Astrocyte (in vitro differentiated cells and primary cell): ENCODE measurements at places on chromosomes 12 and 14.

DNA sequence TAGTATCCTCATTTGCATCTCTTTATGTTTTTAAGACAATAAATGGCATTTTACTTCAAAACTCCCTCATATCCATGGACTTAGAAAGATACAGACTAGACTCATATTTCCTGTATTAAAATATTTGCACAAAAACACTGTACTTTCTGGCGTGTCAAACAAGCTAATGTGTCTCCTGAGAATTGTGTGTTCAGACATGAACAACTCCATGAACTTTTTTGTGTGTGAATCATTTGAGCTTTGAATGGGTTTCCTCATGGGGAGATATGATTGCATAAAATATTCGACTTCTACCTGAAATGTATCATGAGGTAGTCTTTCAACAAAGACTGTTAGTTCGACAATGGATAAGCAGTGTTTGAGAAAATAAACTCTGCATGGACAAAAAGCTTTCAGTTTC lies 58.8 kb downstream of the TMEM30B start:
- no peak for DNase-seq

DNA sequence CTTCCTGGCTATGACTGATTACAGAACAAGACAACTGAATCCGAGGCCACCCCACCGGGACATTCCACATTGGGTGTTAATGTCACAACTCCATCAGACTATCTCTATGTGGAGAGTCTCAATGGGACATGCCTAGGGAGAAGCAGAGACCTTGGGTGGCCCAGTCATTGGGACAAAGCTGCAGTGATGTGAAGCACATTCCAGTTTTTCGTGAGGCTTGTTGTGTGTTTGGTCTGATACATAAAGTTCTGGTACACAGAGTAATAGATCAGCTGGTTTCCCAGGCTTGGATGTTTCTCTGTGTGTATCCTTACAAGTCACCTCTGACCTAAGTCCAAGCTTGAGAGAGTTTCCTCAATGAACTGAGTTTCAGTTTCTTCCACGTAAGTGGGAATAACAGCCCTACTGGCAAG lies 42.3 kb downstream of the CPM start:
- no peak for DNase-seq

- DNase-seq: peak; percentile 16
Observed at GRCh38 chr12:62123721-62124203, 136.4 kb upstream of the USP15 start.

GRCh38 chr12:130051900-130052299 lies 110.4 kb upstream of the FZD10 start:
- DNase-seq: no peak

GRCh38 chr14:43249591-43249990 lies 1257.5 kb downstream of the FSCB start:
- no peak for DNase-seq

DNA sequence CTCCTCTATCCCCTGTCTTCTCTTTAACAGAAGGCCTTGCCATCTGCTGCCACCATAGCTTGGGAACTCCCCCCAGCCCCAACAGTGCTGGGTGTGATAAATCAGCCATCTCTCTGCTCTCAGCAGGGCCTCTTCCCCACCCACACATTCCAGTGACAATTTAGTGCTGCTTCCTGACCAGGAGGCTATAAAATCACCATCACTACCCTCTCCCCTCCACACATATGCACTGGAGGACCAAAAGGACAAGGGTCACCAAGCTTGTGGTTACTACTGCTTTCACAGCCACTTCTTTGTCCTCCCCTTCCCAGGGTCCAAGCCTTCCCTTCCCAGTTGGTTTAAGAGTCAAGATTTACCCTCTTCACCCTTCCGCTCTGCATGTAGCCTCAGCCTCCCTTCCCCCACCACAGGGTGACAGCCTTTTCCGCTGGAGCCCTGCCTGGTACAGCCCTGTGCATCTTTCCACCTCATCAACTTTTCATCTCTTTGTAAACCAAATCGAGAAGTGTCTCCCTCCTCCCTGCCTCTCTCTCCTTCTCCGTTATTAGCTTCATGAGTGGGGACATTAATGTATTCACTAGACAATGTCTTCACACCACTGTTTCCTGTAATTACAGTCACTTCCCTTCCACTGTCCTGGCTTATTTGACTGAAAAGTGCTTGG lies 9.4 kb downstream of the PSMB5 start:
- no peak for DNase-seq

GRCh38 chr14:44448951-44449358 lies 58.1 kb downstream of the FSCB start:
- no peak for DNase-seq

- DNase-seq: no peak
Observed at GRCh38 chr12:14156606-14157005, 175.2 kb upstream of the GRIN2B start.

GRCh38 chr12:122874081-122874480 lies 21.8 kb downstream of the VPS37B start:
- DNase-seq: no peak

- DNase-seq: no peak
Observed at GRCh38 chr12:22173177-22173576, 127.2 kb downstream of the CMAS start.

DNA sequence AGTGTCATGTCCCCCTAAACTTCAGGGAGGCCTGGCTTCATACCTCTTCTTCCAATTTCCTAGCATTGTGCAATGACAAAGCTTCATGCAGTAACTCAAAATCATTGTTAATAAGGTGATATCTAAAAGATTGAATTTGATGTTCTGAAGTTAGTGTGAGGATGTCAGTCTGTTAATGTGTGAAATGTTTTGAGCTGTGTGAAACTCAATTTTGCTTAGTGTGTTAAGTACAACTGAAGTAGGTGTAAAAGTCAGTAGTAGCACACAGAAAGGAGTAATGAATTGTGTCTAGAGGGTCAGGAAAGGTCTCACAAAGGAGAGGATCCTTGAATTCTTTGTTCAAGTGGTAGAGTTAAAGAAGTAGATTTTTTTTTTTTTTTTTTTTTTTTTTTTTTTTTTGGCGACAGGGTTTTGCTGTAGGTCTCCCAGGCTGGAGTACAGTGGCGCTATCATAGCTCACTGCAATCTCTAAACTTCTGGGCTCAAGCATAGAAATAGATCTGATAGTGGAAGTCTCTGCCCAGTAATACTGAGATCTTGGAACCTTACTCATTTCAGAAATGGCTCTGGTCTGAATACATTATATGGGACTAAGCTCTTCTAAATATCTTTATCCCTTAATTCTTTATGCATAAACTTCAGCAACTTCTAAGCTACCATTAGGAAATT lies 63.9 kb downstream of the FUT8 start:
- no peak for DNase-seq

DNA sequence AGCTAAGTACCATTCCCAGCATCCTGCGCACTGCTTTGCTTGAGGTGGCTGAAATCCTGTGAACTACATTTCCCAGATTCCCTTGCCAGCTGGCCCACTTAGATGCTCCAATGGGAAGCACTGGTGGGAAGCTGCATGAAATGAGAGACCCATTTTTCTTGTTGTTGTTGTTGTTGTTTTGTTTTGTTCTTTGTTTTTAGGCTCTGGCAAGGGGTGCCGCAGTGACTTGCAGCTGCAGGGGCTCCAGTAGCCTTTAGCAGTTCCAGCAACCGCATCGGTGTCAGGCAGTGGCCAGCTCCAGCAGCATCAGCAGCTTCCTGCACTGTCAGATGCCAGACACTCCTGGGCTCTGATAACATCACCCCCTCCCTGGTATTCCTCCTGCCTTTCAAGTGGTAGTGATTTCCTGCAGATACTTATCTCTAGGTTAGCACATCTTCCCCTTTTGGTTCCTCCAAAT lies 8.8 kb upstream of the EGLN3 start:
- no peak for DNase-seq

DNA sequence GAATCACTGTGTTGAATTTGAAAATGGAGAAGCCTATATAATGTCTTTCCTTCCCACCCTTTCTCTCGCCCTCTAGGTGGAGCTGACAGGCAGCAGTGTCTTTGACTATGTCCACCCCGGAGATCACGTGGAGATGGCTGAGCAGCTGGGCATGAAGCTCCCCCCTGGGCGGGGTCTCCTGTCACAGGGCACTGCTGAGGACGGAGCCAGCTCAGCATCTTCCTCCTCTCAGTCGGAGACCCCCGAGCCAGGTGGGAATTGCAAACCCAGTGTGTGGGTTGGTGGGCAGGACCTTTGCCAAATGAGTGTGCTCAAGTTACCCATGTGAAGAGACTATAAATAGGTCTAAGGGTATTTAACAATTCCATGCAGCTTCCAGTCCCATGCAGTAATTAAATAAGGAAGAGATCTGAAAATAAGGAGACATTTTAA lies 274.7 kb downstream of the EGLN3 start:
- DNase-seq: peak; percentile 57

- no peak for DNase-seq
Observed at GRCh38 chr12:71780237-71780822, 25.7 kb downstream of the RAB21 start.

GRCh38 chr14:89388853-89389252 lies 28.2 kb downstream of the FOXN3 start:
- no peak for DNase-seq
